ENCODE measurements at places on chromosomes 2 and 18. TPM values are rescaled to one million over a fixed set of nuclear protein-coding genes. Genes with fewer than 3 reads are reported as not detected.

Gene VWA3B
- total RNA-seq = not detected

Gene DLX2
- total RNA-seq = not detected

Gene NMUR1
- not detected for total RNA-seq

Gene MRPL53
- total RNA-seq = 82.4 TPM

Gene OBSL1
- 1.9 TPM for total RNA-seq

Gene GCKR
- total RNA-seq = not detected

Gene ACTG2
- total RNA-seq = not detected

Gene CHRND
- total RNA-seq = not detected

Gene CABYR
- total RNA-seq = 2.6 TPM

Gene LAMA1
- not detected for total RNA-seq

Gene ABCG5
- total RNA-seq = not detected

Gene B4GALT6
- total RNA-seq = 0.64 TPM

Gene GKN1
- not detected for total RNA-seq

Gene MSTN
- total RNA-seq = not detected

Gene TIGD1
- 7.3 TPM for total RNA-seq

Gene LAMA3
- 0.07 TPM for total RNA-seq

Gene PSD4
- total RNA-seq = 137 TPM

Gene COL5A2
- total RNA-seq = 3.3 TPM

Gene CIDEA
- total RNA-seq = not detected

Gene ARL6IP6
- 17.3 TPM for total RNA-seq

Gene IL37
- not detected for total RNA-seq

Gene BMP10
- not detected for total RNA-seq

Gene IL36G
- not detected for total RNA-seq

Gene TXNDC2
- not detected for total RNA-seq

Gene CROCC2
- not detected for total RNA-seq

Gene CXCR2
- not detected for total RNA-seq

Gene LYPD6
- not detected for total RNA-seq

Gene DNAH7
- 0.05 TPM for total RNA-seq

Gene CNTNAP5
- not detected for total RNA-seq

Gene GKN2
- not detected for total RNA-seq

All from activated naive CD4-positive, alpha-beta T cell treated with anti-CD3 and anti-CD28 coated beads, Interleukin-2, amount 50 U/mL, for 72 hours (primary cell).